ENCODE measurements at places on chromosomes 1 and 21. TPM values are rescaled to one million over a fixed set of nuclear protein-coding genes. Genes with fewer than 3 reads are reported as not detected.
A peak's percentile ranks its signal among the peaks of the same experiment; 100 is the strongest.

DNA sequence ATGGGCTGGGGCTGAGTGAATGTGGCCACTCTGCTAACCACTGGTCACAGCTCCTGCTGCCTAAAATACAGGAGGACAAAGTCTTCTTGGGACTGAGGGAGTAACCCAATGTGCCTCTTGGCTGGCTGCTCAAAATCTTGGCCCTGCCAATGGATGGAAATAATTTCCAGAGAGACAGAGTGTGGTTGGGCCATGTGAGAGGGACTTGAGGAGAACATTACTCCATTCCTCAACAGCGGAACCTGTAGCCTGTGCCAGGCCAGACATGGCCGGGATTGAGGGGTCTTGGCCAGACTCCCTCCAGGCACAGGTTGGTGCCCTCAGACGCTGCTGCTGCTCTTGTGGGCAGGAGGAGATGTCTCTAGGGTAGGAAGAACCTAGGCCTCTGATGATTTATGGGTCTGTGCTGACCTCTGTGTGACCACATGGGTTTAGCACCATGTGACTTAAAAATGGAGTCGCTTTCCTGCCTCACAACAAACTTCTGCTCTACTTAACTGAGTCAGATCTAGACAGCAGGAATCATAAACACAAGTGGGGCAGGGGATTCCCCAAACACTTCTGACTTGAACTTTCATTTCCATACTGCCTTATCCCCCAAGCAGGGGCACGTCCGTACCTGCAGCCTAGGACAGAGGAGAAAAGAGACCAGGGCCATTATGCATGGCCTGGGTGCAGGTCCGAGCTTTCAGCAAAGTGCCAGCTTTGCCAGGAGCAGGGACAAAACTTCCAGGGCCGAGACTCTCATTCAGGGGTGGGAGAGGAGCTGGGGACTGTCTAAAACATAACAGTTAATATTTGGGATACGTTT, 79.2 kb downstream of the CD34 start:
- DNase-seq = no peak

GRCh38 chr1:48776393-48777218, at the start of gene BEND5:
Gene BEND5 (minus strand): TSS chr1:48776891. CDS start chr1:48776831, 60 bp downstream.
- peak; percentile 28 for DNase-seq

- peak; percentile 13 for DNase-seq
Measured at GRCh38 chr1:116161877-116162390, 50.7 kb downstream of the MAB21L3 start.

Gene TTC22
- total RNA-seq = 80.6 TPM

GRCh38 chr1:231694075-231694431, 67.5 kb downstream of the DISC1 start:
- DNase-seq = no peak

Gene FHAD1
- total RNA-seq = 1.5 TPM

GRCh38 chr1:152901631-152902030, 6.7 kb upstream of the IVL start:
- DNase-seq = no peak

DNA sequence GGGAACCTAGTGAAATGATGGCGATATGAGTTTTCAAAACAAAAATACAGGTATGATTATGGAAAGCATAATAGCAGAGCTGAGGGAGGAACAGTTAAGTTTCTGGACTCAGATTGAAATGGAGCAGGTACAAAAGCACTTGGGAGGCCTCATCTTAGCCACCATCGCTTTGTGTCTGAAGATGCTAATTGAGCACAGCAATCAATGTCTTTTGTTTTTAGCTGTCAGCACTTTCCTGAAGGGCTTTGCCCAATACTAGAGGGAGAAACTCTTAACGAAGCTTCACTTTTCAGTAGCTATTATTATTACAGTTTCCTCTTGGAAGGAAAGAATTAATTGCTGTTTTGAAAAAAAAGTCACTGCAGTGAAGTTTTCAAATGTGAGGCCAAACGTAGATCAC, 348.7 kb downstream of the RWDD3 start:
- no peak for DNase-seq

- no peak for DNase-seq
Measured at GRCh38 chr1:108027389-108027788, 62.4 kb upstream of the VAV3 start.

DNA sequence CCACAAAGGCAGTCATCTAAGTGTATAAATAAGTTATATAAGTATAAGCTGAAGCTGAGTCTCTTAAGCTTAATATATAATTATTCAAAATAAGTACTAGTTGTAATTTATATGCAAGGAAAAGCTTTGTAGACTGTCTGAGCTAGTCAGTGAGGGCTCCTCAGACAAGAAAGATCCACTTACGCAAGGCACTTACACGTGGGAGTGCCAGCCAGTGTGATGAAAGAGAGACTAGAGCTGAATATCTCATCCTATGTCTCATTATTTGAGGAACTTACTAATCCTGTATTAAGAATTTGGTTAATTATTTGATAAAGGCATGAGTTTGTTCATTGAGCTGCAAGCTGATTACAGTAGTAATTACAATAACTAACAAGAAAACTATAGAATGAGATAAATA, 146.9 kb downstream of the PDE4B start:
- DNase-seq = no peak

DNA sequence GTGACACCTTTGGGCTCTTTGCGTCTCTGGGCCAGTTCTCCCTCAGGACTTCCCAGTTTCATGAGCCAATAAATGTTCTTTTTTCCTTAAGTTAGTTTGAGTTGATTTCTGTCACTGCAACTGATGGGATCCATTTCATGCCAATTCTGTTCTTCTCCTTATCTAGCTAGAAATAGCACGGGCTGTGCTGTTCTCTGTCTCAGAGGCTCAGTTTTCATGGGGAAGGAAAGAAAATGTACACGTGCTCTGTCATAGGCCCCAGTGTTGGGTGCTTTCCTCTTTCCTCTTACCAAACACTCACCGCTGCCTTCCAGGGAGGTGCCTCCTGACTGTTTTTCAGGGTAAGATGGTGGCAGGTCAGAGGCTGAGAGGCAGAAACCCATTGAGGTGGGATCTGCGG, 43.2 kb upstream of the ACTL8 start:
- no peak for DNase-seq

DNA sequence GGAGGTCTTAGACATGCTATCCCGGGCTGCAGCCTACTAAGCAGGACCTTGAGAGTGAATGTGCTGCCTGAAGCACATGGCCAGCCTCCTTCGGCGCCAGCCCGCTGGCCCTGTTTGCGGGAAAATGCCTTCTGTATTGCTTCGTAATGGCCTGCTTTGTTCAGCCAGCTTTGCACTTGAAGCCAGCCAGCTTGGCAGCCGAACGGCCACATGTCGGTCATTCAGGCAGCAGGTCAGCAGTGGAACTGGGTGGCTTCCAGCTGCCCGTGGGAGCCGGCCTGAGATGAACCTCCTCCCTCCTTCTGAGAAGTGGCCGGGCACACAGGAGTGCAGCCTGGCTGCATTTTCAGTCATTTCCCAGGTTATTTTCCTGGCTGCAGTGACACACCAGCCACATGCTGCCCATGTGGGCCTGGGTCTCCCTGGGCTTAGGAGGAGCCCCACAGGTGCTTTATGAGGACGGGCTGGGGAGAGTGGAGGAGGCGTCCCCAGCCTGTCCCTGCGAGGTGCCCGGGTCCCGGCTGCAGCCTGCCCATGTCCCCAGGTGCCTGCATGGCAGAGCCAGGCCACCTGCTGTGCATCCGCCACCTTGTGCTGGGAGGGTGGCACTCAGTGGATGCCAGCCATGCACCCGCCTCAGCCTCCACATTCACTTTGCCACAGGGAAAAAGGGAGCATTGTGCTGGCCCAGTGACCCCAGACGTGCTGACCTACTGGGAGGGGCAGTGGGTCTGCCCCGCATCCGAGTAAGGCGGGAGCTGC, 103.5 kb downstream of the SIK1 start:
- DNase-seq = no peak

Gene SYT11
- total RNA-seq = 4.6 TPM

DNA sequence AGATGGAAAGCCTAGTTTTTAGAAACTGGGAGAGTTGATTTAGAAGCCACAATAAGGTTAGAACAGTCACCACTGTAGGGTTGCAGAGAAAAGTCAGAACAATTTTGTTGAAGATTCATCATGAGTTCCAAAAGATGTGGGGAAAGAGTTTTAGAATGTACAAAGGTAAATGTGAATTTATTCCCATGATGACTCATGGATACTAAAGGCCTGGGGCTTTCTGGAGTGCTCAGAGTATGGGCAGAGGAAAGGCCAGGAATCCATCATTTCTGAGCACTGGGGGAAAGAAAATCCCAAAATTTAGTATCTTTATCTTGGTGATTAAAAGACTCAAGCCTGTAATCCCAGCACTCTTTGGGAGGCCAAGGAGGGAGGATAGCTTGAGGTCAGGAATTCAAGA, 17.8 kb downstream of the YBX1 start:
- no peak for DNase-seq

Gene FCRL2
- total RNA-seq = 0.10 TPM

GRCh38 chr21:42658320-42659105, 5.1 kb downstream of the PDE9A start:
- no peak for DNase-seq

- no peak for DNase-seq
Measured at GRCh38 chr21:30447056-30447455, 7.0 kb downstream of the KRTAP15-1 start.

- no peak for DNase-seq
Measured at GRCh38 chr21:26599261-26599660, 26.2 kb upstream of the CYYR1 start.

Gene METTL25B
- total RNA-seq = 51.9 TPM

Gene PRRX1
- total RNA-seq = 1.5 TPM

Gene RXFP4
- 4.2 TPM for total RNA-seq

DNA sequence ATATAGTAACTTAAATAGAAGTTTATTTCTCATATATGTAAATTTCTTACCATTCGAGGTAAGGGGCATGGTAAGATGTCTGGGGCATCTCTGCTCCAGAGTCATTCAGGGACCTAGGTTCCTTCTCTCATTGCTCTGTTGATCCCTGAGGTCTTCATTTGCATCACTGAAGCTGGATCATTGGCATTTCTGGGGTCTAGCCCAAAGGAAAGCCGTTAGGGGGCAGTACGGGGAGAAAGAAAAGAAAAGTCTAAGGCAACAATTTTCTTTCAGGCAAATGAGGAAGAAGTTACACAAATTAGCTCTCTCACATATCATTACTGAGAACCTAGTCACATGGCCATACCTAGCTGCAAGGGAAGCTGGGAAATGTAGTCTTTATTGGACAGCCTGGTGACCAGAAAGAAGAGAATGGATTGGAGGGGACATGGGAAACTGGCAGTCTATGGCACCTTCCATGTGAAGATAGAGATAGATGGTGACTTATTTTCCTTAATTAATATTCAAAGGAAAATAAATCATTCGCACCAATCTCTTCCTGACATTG, 10.2 kb upstream of the SUSD4 start:
- DNase-seq = no peak

Gene BACE2
- total RNA-seq = 80.2 TPM

Gene SAMD11
- total RNA-seq = 3.0 TPM

Gene FCN3
- 1.5 TPM for total RNA-seq

Gene FMO5
- 65.6 TPM for total RNA-seq

Gene TPTE
- not detected for total RNA-seq

GRCh38 chr1:201582705-201583442, 43.9 kb downstream of the NAV1 start:
- DNase-seq = no peak

GRCh38 chr1:36366091-36366661, 19.5 kb downstream of the STK40 start:
- no peak for DNase-seq

GRCh38 chr21:41772351-41773080, 5.7 kb upstream of the RIPK4 start:
- DNase-seq = no peak

Gene VANGL1
- total RNA-seq = 23.8 TPM

Gene HEYL
- 2.4 TPM for total RNA-seq

GRCh38 chr21:42537106-42537742, 23.6 kb downstream of the SLC37A1 start:
- no peak for DNase-seq

- DNase-seq = no peak
Measured at GRCh38 chr1:234916840-234917239, 211.8 kb downstream of the TOMM20 start.

GRCh38 chr1:44220001-44220751, 6.9 kb downstream of the DMAP1 start:
- DNase-seq = no peak

DNA sequence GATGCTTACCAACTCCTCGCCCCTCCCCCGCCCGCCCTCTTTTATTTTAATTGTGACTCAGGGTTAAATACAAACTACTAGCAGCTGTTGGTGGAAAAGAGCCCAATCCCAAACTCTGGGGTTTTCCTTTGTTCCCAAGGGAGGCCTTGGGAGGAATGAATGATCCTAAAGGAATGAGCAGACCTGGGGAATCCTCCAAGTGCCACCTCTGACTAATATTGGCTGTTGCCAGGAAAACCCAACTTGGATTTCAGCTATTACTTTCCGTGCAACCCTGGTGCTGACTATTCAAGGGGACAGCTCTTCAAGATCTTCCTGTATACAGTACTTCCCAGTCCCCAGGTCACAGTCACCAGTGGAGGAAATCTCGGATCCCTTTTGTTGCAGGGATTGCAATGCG, 1.3 kb upstream of the S100A10 start:
- DNase-seq = peak; percentile 41

DNA sequence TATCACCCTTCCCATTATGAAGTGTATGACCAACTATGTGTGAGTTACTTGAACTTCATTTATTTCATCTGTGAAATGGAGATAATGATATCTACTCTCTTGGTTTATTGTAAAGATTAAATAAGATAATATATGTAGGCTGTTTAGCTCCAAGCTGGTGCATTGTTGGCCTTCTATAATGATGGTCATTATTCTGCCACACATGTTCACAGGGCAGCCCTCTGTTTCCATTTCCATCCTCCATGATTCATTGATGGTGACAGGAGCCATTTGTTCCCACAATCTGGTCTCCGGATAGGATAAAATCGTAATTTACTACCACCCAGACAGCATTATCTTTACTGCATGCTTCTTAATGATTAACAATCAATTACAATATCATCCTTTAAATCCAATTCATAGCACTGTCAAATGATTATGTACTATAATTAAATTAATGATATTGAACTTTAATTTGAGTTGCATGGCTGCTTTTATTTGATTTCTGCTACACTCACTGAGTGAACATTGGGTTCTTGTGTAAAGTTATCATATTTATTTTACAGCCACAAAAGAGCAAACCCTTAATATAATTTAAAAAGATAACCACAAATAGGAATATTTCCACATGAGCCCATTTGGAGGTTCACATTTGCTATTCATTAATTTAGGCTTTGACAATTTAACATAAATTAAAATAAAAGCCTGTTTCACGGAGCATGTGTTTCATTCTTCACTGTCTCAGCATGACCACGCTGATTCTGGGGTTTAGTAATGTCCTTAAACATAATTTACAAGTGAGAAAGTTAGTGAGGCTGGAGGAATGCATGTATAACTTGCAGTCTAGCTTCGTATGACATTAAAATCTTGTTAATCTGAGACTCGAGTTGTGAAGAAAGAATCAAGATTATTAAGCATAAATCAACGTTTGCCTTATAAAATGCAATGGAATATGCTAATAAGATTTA, 596.4 kb upstream of the ZRANB2 start:
- no peak for DNase-seq
